HT1080 (cell line): ENCODE measurements at places on chromosomes 7 and 10.

- no peak for DNase-seq
These were observed 228.6 kb downstream of the FGFR2 start for GRCh38 chr10:121369616-121370015.

- DNase-seq = no peak
These were observed 27.5 kb upstream of the NME8 start for GRCh38 chr7:37820708-37821468.

DNA sequence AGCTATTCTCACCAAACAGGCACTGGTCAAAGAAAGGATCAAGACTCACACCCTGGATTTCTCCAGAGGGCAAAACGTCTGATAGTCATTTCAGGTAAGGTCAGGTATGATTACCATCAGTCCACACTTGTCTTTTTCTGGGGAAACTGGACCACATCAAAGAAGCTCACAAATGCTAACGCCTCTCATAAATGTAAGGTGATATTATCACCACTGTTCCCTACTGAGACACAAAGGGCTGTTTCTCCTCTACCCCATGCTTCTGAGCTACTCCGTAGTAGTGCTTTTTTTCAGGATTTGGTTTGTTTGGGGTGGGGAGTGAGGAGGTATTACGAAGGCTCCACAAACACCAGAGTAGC is 51.6 kb downstream of the CREB3L2 start:
- no peak for DNase-seq

DNA sequence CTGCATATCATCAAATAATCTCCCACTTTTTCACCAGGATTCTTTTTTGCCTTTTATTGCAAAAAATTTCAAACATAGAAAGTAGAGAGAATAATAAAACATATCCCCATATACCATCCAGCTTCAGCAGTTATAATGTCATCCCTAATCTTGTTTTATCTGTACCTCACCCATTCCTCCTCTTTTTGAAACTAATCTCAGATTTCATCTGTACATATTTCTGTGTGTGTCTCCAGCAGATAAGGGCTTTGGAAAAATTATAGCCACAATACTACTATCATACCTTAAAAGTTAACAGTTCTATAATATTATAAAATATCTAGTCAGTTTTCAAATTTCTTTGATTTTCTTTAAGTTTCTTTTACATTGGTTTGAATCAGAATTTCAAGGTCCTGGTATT is 7.6 kb upstream of the ENTPD1 start:
- DNase-seq = no peak

DNA sequence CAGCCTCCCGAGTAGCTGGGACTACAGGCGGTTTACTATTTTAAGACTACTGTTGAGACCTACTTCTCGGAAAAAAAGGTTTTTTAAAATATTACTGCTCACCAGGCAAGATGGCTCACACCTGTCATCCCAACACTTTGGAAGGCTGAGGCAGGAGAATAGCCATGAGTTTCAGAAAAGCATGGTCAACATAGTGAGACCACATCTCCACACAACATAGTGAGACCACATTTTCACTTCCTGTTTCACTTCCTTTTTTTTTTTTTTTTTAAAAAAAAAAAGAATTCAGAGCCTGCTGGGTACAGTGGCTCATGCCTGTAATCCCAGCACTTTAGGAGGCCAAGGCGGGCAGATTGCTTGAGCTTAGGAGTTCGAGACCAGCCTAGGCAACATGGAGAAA is 46.5 kb downstream of the SVOPL start:
- no peak for DNase-seq
